Astrocyte of the hippocampus (primary cell): ENCODE measurements at places on chromosomes 2 and 18.

- DNase-seq: peak; percentile 54
These were observed 179.5 kb downstream of the CELF4 start for GRCh38 chr18:37385846-37386778.

DNA sequence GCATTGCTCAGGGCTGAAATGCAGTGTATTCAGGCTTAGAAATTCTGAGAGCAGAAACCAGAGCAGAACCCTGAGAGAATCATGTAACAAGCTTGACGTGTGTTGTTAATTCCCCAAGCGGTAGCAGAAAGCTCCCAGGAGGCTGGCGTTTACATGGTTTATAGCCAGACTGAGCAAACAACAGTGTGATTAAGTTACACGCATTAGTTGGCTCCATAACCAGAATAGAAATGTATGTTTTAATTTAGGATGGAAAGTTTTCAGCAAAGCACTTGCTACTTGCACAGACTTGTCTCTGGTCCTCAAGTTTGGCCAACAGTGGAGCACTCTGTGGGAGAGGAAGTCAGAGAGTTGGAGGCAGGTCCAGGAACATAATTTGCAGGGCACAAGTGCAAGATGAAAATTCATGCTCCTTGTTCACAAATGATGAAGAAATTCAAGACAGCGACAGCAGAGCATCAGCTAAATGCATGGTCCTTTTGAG is 69.3 kb downstream of the MAPK4 start:
- no peak for DNase-seq

DNA sequence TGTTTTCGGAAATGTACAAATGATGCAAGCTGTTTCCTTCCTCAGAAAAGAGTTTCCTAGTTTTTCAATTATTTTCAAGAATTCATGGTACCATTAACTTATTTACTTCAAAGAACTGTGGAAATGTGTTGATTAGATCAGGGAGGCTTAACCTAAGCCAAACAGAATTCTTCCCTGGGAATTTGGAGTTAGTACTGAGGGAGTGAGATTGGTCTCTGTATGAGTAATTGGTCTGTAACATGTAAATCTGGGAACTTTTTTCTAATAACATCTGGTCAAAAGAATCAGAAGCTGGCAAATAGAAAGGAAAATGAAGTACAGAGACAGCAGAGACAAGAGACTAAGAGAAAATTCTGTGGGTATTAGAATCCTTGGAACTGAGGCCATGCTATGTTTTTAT is 145.8 kb downstream of the BABAM2 start:
- DNase-seq: no peak

DNA sequence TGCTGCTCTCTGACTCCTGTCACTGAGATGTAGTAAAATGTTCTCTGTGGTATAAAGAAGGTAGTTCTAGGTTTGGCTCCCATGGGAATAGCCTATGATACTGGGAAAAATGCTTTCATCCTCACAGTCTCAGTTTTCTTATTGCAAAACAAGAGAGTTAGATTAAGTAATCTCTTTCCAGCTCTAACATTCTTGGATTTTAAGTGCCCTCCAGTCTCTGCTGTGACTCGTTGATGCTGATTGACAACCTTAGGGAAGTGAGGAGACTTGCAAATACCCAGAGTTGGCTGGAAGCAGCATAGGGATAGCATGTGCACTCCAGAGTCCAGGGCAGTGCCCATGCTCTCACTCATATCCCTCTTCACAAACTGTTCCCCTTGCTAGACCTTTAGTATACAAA is 534.9 kb downstream of the SLC4A3 start:
- DNase-seq: no peak

GRCh38 chr2:57720728-57721627 is 325.6 kb upstream of the VRK2 start:
- DNase-seq: peak; percentile 84

- DNase-seq: peak; percentile 18
These were observed 45.4 kb downstream of the SLC40A1 start for GRCh38 chr2:189534854-189535832.

GRCh38 chr2:112010751-112011150 is 44.3 kb upstream of the TMEM87B start:
- DNase-seq: no peak

DNA sequence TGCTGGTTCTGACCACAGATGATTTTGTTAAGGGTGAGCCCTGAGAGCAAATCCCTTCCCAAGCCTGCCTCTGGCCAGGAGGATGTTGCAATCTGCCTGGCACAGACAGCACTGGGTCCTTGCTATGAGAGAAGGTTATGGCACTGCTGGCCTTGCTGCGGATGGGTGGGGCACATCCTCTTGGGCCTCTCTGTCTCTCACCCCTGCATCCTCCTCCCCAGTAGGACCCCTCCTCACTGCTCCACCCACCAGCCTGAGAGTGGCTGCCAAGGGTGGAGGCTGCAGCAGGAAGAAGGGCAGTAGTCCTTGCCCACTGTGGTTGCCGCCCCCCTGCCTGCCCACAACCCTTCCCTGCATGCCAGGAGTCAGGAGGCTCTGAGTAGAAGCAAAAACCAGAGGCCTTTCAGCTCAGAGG is 180.9 kb downstream of the ZBTB7C start:
- DNase-seq: peak; percentile 29

DNA sequence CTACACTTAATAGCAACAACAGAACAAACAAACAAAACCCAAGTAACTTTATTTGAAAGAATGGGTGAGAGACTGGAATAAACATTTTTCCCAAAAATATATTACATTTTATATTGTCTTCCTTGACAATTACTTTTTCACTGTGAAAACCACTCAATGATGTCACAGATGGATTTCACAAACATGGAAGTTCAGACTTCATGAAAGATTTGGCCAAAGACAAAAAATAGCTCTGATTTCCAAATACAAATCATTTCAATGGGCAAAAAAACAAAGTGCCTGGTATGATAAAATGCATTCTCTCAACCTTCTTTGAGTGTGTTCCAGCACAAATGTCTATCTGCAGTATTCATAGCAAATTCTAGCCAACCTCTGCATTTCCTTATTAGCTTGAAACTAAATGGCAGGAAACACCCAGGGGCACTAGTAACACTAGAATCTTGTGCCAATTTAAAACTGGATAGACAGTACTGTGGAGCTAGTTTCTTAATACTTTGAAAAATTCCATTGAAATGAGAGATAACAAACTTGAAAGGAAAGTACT is 28.5 kb upstream of the NAPG start:
- DNase-seq: peak; percentile 12

DNA sequence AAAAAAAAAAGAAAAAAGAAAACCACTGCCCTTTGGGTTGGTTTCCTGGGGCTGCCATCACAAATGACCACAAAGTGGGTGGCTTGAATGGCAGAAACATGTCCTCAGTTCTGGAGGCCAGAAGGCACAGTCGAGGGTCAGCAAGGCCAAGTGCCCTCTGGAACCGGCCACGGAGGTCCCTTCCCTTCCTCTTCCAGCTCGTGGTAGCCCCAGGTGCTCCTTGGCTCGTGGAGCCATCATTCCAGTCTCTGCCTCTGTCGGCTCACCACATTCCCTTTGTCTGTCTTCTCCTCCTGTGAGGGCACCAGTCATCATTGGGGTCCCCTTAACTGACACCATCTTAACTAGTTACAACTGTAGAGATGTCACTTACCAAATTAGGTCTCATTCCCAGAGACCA is 8.5 kb upstream of the NFATC1 start:
- DNase-seq: no peak

DNA sequence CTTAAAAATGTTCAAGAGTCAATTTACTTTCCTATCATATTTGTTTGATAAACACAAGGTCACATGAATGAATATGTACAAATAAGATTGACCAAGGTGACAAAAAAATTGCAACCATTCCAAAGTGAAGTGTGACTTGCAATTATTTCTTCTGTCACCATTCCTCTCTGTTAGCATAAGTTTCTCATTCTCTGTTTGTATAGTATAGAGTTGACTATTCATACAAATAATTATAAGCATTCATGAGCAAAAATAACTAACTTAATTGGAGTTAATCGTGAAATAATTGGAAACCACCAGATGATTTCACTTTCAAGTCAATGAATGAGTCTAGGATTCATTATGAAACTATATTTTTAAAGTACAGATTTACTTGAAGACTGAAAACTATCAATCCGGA is 42.1 kb downstream of the PGAP1 start:
- DNase-seq: no peak

- no peak for DNase-seq
These were observed 4.7 kb downstream of the MGAT4A start for GRCh38 chr2:98726205-98726604.

- DNase-seq: peak; percentile 84
These were observed 51.7 kb upstream of the ACVR2A start for GRCh38 chr2:147792966-147793617.

GRCh38 chr2:61157371-61158003 is 4.5 kb upstream of the C2orf74 start:
- no peak for DNase-seq

DNA sequence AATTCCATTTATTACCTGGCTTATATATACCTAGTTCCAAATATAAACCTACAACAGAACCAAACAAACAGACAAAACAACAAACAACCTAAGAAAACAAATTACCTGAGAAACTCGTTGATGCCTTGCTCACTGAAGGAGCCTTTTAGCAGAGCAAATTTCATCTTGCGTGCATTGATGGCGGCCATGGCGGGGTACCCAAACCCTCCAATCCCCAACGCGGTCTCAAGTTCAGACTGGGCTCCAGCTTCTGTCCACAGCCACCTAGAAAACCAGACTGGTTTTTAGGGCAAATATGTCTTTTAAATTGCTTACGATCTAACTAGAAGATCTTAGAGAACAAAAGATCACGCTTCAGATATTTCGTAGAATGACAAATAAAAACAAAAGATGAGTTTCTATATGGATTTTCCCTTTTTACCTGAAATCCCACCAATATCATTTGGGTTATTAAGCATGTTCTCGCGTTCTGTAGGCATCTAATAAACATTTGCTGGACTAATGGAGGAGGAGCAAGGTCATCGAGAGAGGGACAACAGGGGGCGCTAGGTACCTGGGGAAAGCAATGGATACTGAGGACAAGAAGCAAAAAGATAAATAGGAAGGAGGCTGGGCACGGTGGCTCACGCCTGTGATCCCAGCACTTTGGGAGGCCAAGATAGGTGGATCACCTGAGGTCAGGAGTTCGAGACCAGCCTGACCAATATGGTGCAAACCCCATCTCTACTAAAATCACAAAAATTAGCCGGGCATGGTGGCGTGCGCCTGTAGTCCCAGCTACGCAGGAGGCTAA is 25.2 kb downstream of the PDIA6 start:
- no peak for DNase-seq

DNA sequence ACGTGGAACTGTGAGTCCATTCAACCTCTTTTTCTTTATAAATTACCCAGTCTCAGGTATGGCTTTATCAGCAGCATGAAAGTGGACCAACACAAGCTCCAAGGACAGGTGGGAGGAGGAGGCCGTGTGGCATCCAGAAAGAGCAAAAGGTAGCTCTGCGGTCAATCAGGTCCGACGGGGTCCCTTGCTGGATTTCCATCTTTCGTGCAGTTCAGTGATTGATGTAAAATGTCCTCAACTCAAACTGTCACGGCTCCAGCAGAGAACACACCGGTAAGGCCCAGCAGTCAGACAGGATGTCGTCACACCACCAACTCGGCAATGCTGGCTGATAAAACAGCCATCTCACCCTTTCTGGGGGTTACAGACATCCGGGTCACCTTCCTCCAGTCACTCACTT is 123.3 kb downstream of the PXDN start:
- no peak for DNase-seq

- no peak for DNase-seq
These were observed 4.5 kb upstream of the PRSS56 start for GRCh38 chr2:232515639-232516038.

GRCh38 chr2:9644603-9645002 is 13.8 kb upstream of the YWHAQ start:
- peak; percentile 44 for DNase-seq

- peak; percentile 8 for DNase-seq
These were observed 85.1 kb downstream of the UGP2 start for GRCh38 chr2:63926815-63927214.

DNA sequence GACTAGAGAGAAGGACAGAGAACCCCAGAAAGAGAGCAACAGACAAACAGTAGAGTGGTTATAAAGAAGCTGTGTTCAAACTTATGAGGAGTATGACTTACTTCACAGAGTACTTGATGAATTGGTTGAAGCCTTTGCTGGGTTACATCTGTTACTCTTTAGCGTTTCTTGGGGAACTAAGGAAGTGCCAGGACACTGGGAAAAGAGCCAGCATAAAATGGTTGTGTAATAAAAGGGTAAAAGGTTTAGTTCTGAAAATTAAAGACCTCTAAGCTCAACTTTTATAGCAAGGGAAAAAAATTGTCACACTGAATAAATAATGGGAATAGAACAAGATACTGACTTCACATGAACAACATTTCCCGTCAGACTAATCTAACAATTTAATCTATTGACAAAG is 17.0 kb upstream of the STAT4 start:
- peak; percentile 37 for DNase-seq

- no peak for DNase-seq
These were observed 156.8 kb upstream of the STK17B start for GRCh38 chr2:196328088-196328680.

- DNase-seq: no peak
These were observed 71.4 kb downstream of the GALR1 start for GRCh38 chr18:77320971-77321559.

DNA sequence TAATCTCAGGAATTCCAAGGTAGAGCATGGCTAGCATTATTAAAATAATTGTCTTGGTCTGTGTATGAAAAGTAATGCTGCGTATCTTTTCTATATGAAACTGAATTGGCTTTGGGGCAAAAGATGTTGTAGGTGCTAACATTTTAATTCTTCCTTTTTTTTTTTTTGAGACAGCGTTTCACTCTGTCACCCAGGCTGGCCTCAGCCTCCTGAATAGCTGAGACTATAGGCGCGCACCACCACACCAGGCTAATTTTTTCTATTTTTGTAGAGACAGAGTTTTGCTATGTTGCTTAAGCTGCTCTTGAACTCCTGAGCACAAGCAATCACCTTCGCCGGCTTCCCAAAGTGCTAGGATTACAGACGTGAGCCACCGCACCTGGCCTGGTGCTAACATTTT is 172.6 kb upstream of the STON1 start:
- no peak for DNase-seq

DNA sequence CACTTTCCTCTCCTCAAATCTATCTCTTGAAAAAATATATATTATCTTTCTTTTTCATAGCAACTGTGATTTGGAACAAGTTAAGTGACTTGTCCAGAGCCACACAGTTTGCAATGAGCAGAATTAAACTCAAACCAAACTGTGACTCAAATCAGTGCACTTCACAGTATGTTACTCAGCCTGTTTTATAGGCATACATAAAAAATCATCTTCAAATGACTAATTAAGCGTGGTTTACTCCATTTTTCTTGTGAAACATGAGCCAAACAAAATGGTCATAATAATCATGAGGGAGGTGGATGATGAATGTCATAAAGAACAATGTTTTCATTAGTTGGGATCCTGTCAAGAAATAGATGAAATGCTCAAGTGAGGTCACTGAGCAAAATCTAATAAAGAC is 6.1 kb upstream of the CCDC178 start:
- no peak for DNase-seq

GRCh38 chr2:149346272-149346671 is 15.9 kb downstream of the LYPD6 start:
- DNase-seq: no peak
